Stimulated activated CD4-positive, alpha-beta T cell treated with anti-CD3 and anti-CD28 coated beads, Interleukin-1b, Interleukin-23, amount 100 ng/mL, for 48 hours (primary cell): ENCODE measurements at places on chromosomes 4 and X.

- DNase-seq: no peak
Observed at GRCh38 chr4:4594285-4594920, 52.6 kb upstream of the STX18 start.

GRCh38 chr4:1887052-1887451, 15.9 kb downstream of the NSD2 start:
- DNase-seq: no peak

DNA sequence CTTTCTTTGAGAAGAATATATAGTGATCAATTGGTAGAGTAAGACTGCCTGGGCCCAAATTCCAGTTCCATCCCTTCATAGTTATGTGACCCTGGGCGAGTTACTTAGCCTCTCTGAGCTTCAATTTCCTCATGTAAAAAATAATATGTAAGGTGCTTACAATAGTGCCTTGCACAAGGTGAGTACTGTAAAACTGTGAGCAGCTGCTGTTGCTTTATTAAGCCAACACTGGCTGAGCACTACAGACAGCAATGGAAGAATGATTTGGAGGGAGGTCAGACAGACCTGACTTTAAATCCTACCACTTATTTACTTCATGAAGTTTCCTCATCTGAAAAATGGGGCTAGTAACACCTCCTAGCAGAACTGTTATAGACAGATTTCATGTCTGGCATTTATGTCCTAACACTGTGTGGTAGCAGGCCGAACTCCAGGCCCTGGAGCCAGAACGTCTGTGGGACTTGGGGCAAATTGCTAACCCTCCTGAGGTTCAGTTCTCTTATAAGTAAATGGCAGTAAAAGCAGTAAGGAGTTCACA, 53.8 kb downstream of the RNF150 start:
- DNase-seq: no peak

DNA sequence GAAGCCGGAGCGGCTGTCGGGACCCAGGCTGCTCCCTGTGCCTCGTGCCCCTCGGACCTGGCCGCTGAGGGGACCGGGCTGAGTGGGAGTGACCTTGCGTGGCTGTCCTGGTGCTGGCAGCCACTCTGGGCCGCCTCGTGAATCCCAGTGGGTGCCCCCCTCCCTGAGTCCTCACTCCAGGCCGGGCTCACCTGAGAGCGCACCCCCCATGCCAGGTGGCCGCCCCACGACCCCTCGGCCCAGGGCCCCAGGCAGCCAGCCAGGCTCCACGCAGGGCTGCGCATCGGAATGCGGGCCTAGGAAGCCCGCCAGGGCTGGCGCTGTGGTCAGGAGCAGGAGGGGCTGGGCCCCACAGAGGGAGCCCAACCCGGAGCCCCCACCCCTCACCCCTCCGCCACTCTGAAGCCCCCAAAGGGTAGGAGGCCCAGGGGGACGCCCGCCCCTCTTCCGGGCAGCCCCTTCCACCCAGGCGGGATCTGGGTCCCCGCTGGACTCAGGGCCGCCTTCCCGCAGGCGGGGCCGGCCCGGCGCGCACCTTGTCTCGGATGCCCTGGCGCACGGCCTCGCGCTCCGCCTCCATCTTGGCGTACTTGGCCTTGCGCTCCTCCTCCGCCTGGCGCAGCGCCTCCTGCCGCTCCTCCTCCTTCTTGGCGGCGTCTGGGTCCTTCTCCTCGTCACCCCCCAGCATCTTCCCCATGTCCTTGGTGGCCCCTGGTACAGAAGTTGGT, 33.9 kb downstream of the CPLX1 start:
- peak; percentile 49 for DNase-seq

- DNase-seq: no peak
Observed at GRCh38 chrX:103562801-103563200, 22.5 kb upstream of the TCEAL4 start.

GRCh38 chr4:139984471-139984870, 169.5 kb downstream of the MAML3 start:
- no peak for DNase-seq

DNA sequence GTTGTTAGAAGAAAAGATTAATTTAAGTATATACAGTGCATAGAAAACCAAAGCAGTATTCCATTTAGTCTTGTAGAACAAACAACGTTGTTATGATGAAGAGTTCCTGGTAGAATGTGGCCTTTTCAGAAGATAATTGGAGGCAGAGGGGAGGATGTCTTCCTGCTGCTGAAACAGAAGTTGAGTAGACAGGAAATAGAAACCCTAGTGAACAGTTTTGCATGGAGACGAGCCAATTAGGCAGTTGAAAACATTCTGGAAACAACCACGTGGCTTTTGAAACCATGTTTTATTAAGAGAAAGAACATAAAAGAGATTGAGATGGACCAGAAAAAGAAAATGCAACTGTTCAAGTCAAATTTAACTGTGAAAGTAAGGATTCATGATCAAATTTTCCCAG, 325.2 kb downstream of the CAMK2D start:
- no peak for DNase-seq

GRCh38 chr4:149291463-149291862, 524.2 kb downstream of the IQCM start:
- DNase-seq: no peak

DNA sequence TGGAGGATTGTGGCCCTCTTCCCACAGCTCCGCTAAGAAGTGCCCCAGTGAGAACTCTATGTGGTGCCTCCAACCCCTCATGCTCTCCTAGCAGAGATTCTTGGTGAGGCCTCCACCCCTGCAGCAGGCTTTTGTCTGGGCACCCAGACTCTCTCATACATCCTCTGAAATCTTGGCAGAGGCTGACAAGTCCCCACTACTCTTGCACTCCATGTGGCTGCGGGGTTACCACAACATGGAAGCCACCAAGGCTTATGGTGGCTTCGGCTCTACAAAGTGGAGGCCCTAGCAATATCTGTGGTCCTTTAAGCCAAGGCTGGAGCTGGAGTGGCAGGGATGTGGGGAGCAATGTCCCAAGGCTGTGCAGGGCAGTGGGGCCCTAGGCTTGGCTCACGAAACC, 255.2 kb downstream of the COX7B2 start:
- no peak for DNase-seq

DNA sequence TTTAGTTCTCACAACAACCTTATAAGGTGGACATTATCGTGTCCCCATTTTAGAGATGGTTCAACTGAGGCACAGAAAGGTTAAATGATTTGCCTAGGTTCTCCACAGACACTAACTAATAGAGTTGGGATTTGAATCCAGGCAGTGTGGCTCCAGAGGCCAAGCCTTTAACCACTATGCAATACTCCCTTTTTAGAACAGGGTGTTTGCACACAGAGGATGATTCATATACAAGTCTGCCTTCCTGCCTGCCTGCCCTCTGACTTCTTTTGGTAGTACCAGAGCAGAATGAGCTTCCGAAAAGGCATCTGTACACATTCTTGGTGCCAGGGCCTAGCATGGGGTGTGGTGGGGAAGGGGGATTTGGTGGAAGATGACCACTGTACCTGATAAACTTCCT, 150.8 kb upstream of the ARHGEF9 start:
- DNase-seq: no peak

- no peak for DNase-seq
Observed at GRCh38 chr4:172996571-172997216, 171.9 kb upstream of the GALNT7 start.

DNA sequence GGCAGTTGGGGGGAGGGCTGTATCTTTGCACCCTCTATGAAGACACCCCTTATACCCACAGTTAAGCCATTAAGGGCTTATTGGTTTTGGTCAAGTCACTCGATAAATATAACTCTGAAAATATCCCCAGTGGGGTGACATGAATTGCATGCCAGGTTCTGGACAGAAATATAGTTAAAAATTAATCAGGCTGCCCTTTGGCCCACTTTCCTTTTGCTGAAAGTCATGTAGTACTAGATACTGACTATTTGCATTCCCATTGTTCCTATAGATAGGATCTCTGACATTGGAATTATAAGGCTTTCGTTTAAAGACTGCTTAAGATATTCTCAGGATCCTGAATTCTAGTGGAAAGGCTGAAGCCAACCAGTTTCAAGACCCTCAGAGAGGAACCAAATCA, 43.5 kb upstream of the LAMP2 start:
- no peak for DNase-seq

DNA sequence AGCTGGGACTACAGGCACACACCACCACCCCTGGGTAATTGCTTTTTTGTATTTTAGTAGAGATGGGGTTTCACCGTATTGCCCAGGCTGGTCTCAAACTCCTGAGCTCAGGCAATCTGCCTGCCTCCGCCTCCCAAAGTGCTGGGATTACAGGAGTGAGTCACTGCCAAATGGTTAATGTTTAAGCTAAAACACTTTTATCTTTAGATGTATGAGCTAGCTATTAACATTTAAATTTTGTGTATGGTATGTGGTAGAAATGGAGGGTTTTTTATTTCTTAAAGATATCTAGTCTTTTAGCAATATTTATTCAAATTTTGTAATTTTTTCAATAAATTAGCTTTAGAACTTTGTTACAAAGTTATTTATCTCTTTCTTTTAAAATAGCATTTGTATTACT, 1659.8 kb upstream of the ADGRL3 start:
- DNase-seq: no peak

- no peak for DNase-seq
Observed at GRCh38 chr4:173398220-173398619, 696 bp downstream of the SCRG1 start.

DNA sequence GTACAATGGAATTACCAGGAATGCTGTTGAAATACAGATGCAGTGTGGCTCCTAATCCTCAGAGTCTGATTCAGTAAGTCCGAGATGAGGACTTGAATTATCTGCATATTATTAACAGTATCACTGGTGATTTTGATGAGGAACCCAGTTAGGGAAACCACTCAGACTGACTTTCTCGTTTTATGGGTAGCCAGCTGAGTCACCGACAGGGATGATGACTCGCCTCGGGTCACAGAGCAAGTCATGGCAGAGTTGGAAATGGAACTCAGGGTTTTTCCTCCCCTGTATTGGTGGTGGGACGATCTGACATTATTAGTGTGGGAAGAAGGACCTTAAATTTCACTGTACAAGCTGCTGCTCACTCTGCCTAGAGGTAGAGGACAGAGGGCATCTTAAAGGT, 51.3 kb downstream of the RTL9 start:
- DNase-seq: peak; percentile 36

DNA sequence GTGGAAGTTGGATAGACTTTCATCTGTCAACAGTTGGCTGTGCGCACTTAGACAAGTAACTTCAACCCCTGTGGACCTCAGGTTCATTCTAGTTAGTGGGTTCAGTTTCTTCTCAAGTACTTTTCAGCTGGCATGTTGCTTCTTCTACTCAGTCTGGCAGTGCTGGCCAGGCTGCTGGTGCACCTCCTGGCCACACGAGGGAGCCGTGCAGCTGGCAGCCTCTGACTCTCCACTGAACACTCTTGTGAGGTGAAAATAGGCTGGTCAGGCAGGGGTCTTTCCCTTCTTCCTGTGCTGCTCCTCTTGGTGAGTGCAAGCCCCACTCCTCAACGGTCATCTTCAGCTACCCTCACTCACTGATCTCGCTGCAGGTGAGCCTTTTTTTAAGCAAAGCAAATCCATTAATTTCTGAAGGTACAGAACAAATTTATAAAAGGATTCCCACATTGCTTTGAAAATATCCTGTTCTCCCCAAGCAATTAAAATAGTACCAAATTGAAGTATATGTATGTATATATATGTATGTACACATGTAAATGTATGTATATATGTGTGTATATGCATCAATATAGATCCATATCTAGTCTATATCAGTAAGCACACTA, 30.6 kb downstream of the LONRF3 start:
- DNase-seq: peak; percentile 32

GRCh38 chrX:24550166-24550565, 85.1 kb downstream of the PDK3 start:
- DNase-seq: no peak

DNA sequence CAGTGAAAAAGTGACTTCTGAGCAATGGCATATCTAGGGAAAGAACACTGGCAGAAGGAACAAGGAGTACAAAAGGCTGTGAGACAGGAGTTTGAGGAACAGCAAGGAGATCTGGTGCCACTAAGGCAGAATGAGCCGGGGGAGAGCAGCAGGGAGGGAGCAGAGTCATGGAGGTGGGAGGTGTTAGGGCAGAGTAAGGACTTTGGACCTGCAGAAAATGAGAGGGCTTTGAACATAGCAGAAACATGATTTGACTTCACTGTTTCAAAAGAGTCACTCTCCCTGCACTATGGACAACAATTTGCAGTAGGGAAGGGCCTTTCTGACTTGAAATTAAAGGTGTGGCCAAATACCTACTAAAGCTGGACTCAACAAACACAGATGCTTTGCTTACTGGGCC, 356.2 kb downstream of the ADGRL3 start:
- no peak for DNase-seq

GRCh38 chrX:11757719-11758399, at the start of gene MSL3:
Gene MSL3 (plus strand): TSS chrX:11758237. CDS start chrX:11758264, 27 bp downstream.
- DNase-seq: peak; percentile 13

GRCh38 chr4:27288496-27288895, 427.9 kb downstream of the STIM2 start:
- DNase-seq: no peak

- DNase-seq: no peak
Observed at GRCh38 chrX:13033193-13033592, 11.2 kb downstream of the FAM9C start.

DNA sequence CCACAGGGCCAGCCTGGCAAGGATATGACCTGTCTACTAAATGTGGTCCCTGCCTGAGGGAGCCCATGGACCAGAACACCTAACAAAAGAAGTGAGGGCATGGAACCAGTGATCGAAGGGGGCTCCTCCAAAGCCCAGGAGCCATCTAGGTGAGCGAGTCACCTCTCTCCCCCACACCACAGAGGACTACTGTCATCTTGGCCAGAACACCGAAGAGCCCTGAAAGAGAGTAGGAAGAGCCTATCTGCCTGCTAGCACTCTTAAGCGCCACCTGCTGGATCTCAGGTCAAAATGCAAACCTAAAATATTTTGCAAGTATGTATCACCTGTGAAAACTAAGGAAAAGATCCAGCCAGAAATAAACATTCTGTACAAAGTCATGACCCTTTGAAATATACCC, 137.9 kb upstream of the ZXDB start:
- DNase-seq: peak; percentile 6

GRCh38 chr4:80171656-80172055, 25.6 kb upstream of the PRDM8 start:
- DNase-seq: no peak

DNA sequence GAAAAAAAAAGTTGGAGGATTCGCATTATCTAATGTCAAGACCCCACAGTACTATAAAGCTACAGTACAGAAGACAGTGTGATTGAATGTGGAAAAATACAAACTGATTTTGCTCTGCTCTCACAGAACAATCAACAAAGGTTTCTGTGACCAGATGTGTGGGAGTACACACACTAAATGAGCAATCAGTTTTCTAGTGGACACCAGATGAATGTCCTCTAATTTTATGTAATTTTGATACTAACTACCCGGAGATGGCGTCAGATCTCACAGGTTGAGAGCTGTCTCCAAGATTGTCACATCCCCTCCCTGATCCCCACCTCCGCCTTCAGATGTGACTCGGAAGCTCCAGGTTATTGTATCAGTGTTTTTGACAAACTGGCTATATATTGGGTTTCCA, 81.9 kb upstream of the HUWE1 start:
- DNase-seq: no peak

DNA sequence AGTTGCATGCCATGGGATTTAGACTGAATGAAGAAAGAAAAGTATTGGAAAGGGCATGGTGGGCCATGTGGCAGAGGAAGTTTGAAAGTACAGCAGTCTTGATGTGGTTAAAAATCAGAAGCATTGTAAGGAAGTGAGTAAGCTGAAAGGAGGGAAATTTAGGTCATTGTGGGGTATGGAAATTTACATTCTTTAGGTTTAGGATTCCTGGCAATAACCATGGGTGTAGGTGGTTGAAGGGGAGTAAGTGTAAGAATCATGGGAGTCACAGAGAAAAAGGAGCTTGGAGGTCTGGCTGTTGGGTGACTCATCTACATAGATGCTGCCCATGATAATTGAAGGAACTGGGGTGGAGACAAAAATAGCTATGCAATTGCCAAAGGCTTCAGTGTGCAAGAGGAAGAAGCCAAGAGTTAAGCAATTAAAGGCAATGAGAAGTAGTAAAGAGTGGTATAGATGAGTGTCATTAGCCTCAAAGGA, 243.8 kb upstream of the LDB2 start:
- no peak for DNase-seq
